ENCODE measurements at places on chromosomes 1 and 21.

GRCh38 chr1:176193023-176193422 lies 14.1 kb downstream of the COP1 start:
- no peak for DNase-seq

- DNase-seq: no peak
Observed at GRCh38 chr1:22883406-22883805, 89.3 kb downstream of the LACTBL1 start.

DNA sequence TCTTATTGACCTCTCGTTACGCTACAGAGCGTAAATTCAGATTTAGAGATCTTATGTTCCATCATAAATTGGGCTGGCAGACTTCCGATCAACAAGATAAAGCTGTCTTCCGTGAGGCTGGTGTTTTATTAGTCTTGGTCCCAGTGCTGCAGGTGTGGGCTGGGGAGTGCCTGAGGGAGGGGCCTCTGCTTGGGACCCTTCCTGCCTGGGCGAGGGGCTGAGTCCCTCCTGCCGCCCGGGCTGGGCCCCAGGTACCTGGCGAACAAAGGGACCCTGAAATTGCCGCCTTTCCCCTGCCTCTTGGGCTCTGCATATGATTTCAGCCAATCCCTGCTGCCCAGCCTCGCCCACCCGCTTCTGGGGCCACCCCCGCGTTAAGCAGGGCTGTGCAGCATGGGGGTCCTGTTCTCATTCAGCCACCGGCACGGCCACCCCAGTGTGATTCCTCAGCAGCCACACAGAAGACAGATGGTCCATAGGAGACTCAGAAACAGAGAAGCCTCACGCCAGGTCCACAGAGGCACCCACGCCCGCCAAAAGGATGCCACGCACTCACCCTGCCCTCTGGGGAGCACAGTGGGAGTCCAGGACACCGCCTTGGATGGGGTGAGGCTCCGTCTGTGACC lies 6.1 kb upstream of the SAMD11 start:
- no peak for DNase-seq

DNA sequence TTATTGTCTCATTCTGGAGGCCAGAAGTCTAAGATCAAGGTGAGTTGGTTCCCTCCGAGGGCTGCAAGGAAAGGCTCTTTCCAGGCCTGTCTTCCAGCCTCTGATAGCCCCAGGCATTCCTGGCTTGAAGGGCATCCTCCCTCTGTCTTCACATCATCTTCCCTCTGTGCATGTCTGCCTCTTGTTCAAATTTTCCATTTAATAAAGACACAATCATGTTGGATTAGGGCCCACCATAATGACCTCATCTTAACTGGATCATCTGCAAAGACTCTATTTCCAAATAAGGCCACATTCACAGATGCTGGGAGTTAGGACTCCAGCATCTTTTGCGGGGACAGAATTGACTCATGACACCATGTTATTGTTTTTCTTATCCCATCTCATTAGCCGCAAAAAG lies 24.5 kb downstream of the HUNK start:
- DNase-seq: no peak

DNA sequence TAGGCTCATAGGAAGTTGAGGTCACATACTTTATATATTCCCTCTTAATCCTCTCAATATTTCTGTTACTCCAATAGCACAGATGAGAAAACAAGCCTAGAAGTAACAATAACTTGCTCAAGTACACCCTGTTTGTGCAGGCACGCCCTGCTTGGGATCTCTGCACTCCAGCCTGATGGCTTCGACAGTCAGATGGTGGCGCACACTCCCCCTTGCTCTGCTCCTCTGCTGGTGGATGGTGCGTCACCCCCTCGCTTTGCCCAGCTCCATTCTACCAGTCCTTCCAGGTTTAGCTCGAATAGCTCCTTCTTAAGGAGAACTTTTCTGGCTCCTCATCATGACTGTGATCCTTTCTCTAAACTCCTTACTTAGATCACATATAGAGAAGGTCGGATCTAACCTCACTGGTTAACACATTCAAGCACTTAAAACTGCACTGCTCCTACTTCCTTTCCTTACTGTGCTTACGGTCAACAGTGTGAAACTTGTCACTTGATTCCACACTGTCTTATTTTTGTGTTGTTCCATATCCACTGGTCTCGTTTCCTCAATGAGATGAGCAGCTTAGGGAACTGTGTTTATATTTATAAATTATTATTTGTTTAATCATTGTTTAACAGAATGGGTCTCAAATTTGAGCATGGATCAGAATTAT lies 3.0 kb downstream of the TSPAN2 start:
- no peak for DNase-seq

DNA sequence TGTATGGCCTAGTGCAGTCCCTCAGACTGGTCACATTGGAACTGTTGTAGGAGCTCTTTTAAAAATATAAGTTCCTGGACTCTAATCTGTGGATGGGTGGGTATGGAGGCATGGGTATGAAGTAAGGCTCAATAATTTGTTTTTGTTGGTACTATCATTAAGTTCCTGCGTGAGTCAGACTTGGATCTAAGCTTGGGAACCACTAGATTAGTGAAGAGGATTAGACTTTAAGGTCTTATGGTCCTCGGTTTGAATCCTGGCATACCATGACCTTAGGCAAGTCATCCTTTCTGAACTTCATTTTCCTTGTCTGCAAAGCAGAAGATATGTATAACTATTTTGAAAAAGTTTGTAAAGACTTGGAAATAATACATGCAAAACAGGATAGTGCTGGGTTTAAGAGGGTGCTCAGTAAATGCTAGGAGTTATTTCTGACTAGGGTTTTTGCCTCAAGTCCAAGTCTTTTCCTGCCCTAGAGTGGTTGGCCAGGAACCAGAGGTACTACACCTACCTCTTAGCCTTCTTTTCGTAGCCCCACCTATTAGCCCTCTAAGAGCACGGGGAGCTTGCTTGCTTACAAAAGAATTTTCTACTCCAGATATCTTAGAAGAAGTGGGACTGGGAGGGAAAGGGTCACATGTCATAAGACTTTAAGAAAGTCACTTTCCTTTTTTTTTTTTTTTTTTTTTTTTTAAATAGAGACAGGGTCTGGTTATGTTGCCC lies 38.6 kb upstream of the METTL18 start:
- DNase-seq: no peak

- DNase-seq: peak; percentile 57
Observed at GRCh38 chr1:6889875-6890480, 104.7 kb downstream of the CAMTA1 start.

Data from ACHN (cell line).